ENCODE measurements at places on chromosomes 4 and X.
A peak's percentile ranks its signal among the peaks of the same experiment; 100 is the strongest.

- DNase-seq: no peak
These were observed 128.6 kb downstream of the CHIC2 start for GRCh38 chr4:53935780-53936179.

- no peak for DNase-seq
These were observed 81.7 kb downstream of the ZC4H2 start for GRCh38 chrX:64894454-64895038.

GRCh38 chr4:80568891-80569290 is 233.4 kb downstream of the CFAP299 start:
- no peak for DNase-seq

- DNase-seq: no peak
These were observed 169.2 kb downstream of the TMA16 start for GRCh38 chr4:163663454-163664225.

DNA sequence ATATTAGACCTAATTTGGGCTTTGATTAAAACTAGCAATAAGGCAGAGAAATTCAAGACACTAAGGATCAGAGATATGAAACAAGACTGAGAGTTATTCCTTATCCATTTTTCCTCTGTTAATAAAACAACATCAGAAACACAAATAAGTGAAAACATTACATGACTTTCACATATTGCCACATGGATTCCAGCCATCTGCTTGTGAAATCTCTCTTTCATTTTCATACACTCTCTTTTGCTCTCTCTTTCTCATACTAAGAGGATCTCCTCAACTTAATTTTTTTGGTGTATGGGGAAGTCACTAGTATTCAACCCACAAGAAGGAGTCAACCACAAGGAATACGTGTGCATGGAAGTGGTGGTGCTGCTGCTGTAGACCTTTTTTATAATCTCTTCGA is 183.0 kb downstream of the LDB2 start:
- DNase-seq: no peak

GRCh38 chr4:94700298-94700697 is 57.5 kb upstream of the BMPR1B start:
- DNase-seq: no peak

DNA sequence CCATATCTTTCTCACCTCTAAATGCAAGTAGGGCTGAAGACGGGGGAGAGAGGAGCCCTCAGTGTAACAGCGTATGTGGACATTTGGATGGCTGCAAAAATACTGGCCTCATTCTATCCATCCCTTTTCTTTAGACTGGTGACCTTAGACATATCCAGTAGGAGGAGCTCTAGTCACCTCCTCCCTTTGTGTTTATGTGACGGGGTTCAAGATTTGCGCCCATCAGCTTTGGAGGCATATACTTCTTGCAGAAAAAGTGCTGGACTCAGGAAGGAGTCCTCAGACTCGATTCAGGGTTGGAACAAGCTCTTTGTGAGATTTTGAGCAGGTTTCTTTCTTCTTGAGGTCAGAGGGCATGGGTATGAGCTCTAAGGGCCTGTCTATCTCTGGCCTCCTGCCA is 86.2 kb downstream of the MAMLD1 start:
- no peak for DNase-seq

DNA sequence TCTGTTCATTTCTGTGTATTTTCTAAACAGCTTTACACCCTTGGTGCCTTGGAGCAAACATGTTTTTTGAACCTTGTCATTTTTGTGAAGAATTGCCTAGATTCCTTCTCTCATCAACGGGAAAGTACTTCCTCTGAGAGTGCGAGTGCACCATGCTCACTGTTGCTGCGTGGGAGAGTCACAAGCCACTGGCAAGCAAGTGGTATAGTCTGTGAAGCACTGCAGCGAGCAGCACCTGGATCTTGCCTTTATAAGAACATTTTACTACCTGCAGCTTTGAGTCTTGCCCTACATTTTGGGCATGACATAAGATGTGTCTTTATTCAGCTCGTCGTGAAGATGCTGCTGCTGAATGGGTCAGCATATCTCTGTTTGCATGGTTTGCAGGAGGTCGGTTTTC is 44.9 kb downstream of the HADH start:
- no peak for DNase-seq

DNA sequence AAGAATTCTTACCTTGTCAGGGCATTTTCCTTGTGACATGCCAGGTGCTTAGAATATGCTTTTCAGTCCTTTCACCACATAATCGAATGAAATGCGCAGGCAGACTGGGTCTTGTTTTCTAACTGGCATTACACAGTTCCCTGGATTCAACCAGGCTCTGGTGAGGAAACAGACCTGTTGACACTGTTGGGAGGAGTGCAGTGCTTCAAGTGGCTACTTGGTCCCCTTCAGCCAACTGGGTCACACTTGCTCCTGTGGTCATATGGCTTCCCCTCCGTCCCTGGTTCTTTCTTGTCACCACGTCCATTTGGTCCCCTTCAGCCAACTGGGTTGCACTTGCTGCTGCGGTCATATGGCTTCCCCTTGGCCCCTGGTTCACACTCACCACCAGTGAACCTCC is 9.7 kb downstream of the SMIM20 start:
- no peak for DNase-seq

- no peak for DNase-seq
These were observed 103.5 kb upstream of the SRD5A3 start for GRCh38 chr4:55242506-55242905.

DNA sequence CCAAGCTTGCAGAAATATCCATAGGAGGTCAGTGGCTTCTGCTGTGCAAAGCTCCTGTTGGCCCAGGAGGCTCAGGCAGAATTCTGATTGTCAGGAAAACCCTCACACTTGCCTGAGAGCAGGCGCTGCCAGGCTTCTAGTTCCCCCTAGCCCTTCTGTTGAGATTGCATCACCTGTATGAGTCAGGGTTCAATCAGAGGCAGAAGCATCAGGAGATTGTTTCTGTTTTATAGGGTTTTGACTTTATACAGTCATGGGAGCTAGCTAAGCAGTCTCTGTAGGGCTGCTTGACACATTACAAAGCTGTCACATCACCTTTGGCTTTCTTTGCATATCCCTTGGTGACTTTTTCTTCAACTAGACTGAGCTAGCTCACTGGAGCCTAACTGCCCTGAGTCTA is 27.8 kb downstream of the DIPK2B start:
- no peak for DNase-seq

DNA sequence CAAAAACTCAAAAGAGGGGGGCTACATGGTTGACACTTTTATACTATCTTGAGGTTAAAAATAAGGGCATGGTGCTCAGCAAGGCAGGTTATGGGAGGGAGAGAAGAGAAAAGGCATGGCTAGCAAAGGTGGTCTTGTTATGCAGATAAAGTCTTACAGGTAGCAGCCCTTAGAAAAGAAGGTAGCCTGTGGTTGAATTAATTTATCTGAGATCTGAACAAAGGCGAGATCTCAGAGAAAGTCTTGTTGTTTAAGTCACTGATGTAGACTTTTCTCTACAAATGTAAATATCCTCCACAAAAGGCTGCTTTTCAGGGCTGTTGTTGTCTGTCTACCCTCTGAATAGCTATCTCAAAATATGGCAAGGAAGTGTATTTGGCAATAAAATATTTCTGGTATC is 1250.4 kb downstream of the PCDH18 start:
- DNase-seq: no peak

- DNase-seq: no peak
These were observed 10.9 kb downstream of the AFAP1 start for GRCh38 chr4:7928711-7929110.

DNA sequence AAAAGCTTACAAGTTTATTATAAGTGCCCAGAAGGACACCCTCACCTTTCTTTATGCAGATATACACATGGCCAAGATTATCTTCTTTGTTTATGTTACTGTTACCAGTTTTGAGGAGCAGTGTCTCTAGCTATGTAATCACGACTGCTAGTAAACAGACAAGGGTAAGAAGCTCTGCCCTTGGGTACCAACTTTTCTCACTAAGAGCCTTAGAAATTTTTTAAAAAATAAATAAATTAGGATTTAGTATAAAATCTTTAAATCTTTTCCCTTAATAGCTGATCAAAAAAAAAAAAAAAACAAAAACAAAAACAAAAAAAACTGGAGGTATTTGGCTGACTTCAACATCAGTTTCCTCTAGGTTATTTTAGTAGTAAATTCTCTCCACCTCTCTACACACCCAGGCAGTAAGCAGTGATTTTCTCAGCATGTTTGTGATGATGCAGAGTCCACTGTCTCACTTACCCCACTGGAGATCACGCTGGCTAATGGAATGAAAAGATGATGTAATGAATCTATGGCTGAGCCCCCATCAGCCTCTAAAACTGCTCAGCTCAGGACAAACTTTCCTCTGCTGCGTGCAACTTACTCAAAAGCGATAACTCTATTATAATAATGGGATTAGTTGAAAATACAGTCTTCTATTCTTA is 125.9 kb downstream of the FRYL start:
- DNase-seq: no peak

- no peak for DNase-seq
These were observed 183.7 kb downstream of the DKK2 start for GRCh38 chr4:106852426-106852825.

GRCh38 chr4:53494851-53495250 is 96.4 kb downstream of the LNX1 start:
- DNase-seq: no peak

DNA sequence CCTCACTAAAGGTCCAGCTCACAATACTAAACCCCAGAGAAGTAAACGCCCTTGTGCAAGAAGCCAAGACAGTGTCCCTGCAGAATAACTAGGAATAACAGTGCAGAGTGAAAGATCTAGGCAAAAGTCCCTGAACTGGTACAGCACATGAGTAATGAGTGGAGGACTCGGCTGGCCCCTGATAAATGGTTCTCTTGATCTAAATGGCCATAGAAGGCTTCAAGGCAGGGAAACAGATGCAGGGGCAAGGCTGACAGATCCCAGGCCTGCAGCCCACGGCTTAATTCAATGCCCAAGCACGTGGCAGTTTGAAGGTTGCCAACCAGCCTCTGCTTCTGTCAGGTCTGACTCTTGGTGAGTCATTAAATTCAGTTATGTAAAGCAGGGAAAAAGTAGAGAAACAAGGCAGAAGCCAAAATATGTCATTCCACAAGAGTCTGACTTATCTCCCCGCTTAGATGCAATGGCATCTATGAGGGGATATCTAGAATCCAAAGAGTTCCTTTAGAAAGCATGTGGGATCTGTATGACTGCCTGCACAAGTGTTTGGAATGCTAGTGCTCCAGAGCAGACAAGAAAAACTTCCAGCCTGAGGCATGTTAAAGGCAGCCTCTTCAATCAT is 121.3 kb downstream of the PRDM5 start:
- peak; percentile 3 for DNase-seq

GRCh38 chr4:19178835-19179234 is 1072.9 kb upstream of the SLIT2 start:
- no peak for DNase-seq

- DNase-seq: no peak
These were observed 10.4 kb downstream of the ACOT9 start for GRCh38 chrX:23732704-23733103.

- DNase-seq: no peak
These were observed 18.2 kb upstream of the TNIP3 start for GRCh38 chr4:121182296-121182695.

- DNase-seq: no peak
These were observed 1.0 kb upstream of the GABRG1 start for GRCh38 chr4:46124773-46125413.

DNA sequence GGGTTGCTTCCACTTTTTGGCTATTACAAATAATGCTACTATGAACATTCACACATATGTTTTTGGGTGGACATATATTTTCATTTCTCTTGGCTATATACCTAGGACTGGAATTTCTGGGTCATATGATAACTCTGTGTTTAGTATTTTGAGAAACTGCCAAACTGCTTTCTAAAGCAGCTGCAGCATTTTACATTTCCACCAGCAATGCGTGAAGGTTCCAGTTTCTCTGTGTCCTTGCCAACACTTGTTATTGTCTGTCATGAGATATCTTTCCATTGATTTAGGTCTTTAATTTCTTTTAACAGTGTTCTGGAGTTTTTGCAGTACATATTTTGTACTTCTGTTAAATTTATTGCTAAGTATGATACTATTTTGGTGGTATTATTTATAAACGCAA is 48.3 kb downstream of the CLCN5 start:
- no peak for DNase-seq

DNA sequence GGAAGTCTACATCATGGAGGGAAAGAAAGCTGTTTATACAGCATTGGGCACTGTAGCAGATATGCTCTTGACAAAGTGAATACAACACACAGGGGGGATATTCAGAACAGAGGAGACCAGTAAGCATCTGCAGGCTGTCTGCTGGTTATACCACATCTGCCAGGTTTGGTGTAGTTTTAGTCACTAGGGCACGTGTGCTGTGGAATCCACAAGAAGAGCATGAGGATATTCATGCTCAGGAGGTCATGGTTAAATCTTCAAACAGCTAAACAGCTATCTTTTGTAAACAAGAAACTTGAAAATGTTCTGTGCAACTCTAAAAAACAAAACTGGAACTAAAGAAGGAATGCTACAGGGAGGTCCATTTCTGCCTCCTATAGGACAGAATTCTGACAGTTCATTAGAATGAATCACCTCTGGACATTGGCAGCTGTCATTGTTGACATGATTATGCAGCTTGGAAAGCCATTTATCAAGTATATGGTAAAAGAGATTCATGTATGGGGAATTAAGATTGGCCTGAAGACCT is 175.8 kb downstream of the RCHY1 start:
- DNase-seq: no peak

GRCh38 chrX:81082649-81083048 is 119.1 kb downstream of the HMGN5 start:
- no peak for DNase-seq

- DNase-seq: no peak
These were observed 129.0 kb upstream of the STX18 start for GRCh38 chr4:4670869-4671268.

- DNase-seq: no peak
These were observed 20.6 kb upstream of the KIAA0232 start for GRCh38 chr4:6761649-6762615.

- DNase-seq: no peak
These were observed 48.0 kb upstream of the IGFBP7 start for GRCh38 chr4:57158221-57158620.

DNA sequence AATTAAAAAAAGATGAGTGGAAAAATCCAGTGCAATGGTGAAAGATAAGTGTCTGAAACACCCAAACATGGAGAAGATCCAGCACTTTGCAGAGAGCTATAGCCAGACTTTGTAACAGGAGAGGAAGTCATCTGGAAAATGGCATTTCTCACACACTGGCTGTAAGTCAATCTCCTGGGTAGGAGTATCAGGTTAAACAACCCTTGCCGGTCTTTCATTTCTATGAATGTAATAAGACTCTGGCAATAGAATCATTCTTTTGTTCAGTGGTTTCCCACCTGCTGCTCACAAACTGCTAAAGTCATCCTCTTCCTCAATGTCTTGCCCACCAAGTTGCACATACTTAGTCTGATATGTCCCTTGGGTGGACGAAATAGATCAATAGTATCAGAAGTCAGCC is 94.0 kb upstream of the ATP8A1 start:
- no peak for DNase-seq

GRCh38 chr4:133921280-133922195 is 280.1 kb downstream of the PABPC4L start:
- DNase-seq: no peak

- peak; percentile 43 for DNase-seq
These were observed 118.5 kb upstream of the GUCY1A1 start for GRCh38 chr4:155548173-155548572.

GRCh38 chr4:154485127-154485773 is 6.3 kb downstream of the DCHS2 start:
- DNase-seq: no peak

GRCh38 chr4:8655411-8656184 is 63.0 kb downstream of the CPZ start:
- no peak for DNase-seq

- DNase-seq: peak; percentile 19
These were observed 798.7 kb downstream of the PCDH7 start for GRCh38 chr4:31518796-31519250.

GRCh38 chr4:38056011-38056685 is 96.0 kb downstream of the PTTG2 start:
- no peak for DNase-seq
